IPS DF 6.9 (cell line): ENCODE measurements at places on chromosomes 1 and 21.
A peak's percentile ranks its signal among the peaks of the same experiment; 100 is the strongest.

DNA sequence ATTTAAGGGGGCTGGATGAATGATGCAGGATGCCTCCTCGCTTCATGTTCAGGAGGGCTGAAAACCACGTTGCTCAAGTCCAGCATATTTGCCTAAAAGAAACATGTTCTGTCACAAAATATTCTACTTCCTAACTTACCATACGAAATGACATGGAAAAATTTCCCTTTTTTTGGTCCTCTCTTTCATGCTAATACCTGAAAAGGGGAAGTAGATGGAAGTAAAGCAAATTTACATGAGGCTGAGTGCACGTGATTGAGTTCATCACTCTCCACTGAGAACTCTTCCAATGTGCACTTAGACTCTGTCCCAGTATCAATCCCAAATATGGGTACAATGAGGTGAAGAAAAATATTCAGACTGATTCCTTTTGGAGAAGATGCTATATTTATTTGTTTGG is 23.0 kb downstream of the XCL2 start:
- no peaks in the 10 kb centered on the region for H3K4me1 ChIP-seq
- DNase-seq, result no peak
- H3K27me3 ChIP-seq, result no peaks in the 10 kb centered on the region
- H3K4me3 ChIP-seq, result no peak overlapping the region

GRCh38 chr1:207941665-207942064 is 30.7 kb upstream of the CD34 start:
- H3K27ac ChIP-seq, result no peak overlapping the region
- no peaks in the 10 kb centered on the region for H3K4me1 ChIP-seq
- no peak for DNase-seq
- no peaks in the 10 kb centered on the region for H3K27me3 ChIP-seq
- H3K36me3 ChIP-seq, result no peaks in the 10 kb centered on the region

DNA sequence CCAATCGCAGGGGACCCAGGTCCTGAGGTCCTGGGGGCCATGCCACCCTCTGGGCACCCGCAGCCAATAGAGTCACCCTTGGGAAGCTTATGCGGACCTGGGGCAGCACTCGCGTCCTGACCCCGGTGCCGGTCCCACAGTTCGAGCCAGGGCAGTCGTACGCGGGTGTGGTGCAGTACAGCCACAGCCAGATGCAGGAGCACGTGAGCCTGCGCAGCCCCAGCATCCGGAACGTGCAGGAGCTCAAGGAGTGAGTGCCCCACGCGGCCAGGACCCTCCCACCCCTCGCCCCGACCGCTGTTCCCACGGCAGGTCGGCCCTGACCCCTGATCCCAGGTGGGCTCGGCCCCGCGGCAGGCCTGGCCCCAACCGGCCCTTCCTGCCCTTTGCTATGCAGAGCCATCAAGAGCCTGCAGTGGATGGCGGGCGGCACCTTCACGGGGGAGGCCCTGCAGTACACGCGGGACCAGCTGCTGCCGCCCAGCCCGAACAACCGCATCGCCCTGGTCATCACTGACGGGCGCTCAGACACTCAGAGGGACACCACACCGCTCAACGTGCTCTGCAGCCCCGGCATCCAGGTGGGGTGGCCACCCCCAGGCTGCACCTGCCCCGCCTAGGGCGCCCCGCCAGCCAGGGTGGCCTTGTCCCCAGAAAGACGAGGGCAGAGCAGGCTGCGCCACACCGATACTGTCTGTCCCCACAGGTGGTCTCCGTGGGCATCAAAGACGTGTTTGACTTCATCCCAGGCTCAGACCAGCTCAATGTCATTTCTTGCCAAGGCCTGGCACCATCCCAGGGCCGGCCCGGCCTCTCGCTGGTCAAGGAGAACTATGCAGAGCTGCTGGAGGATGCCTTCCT is 20.5 kb downstream of the COL6A1 start:
- H3K4me1 ChIP-seq, result no peaks in the 10 kb centered on the region; the same call in 1 of the 2 replicates
- no peaks in the 10 kb centered on the region for H3K27me3 ChIP-seq
- no peak for DNase-seq

- peaks cover 21% of the 10 kb centered on the region for H3K4me1 ChIP-seq
- H3K36me3 ChIP-seq, result no peaks in the 10 kb centered on the region
- DNase-seq, result no peak
- no peaks in the 10 kb centered on the region for H3K27me3 ChIP-seq
- no peak overlapping the region for H3K27ac ChIP-seq
Observed at GRCh38 chr1:181133441-181133951, 45.0 kb downstream of the IER5 start.

DNA sequence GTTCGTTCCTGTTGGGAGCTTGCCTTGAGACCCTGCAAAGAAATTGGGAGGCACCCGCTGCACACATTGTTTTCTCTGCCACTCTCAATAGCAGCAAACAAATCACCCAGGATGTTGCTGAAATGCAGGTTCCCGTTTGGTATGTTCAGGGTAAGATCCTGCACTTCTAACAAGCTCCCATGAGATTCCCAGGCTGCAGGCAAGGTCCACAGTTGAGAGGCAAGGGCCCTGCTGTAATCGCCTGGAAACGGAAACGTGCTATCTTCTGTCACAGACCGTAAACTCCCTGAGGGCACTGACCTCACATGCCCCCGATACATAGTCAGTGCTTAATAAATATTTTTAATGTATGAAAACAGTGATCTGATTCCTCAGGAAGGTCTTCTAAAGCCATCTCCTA is 37.8 kb downstream of the XCL1 start:
- H3K36me3 ChIP-seq, result no peaks in the 10 kb centered on the region
- H3K27ac ChIP-seq, result no peak overlapping the region
- DNase-seq, result no peak
- no peaks in the 10 kb centered on the region for H3K4me1 ChIP-seq
- H3K4me3 ChIP-seq, result no peak overlapping the region

DNA sequence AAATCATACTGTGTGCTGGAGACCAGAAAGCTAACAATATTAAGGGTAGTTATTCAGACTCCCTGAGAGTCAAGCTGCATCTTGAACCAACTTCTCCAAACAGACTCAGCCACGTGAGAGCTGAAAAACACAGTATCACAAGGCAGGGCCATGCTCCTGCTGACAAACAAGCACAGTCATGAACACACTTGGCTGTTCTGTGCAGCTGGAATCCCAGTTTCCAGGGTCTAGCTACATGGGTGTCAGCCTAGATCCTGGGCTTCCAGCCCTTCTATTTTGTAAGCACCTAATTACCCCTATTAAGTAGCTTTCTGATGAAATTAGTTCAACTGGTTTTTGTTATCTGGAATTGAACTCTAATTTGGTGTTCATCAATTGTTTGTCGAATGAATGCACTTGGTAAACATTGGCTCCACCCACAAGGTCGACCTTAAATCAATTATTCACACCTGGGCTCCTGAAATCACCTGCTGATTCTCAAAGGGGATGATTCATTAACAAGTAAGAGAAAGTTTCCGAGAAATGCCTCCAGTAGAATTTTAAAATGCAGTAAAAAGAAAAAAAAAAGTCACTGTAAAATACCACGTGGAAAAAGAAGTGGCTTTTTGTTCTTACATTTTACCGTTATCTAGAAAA is 179.3 kb downstream of the ZC3H11B start:
- H3K27ac ChIP-seq, result no peak overlapping the region
- no peak for DNase-seq
- no peak overlapping the region for H3K4me3 ChIP-seq
- H3K4me1 ChIP-seq, result 0 out of 2 replicates have a peak, but pooled peaks cover 1% of the 10 kb centered on the region
- H3K36me3 ChIP-seq, result no peaks in the 10 kb centered on the region

DNA sequence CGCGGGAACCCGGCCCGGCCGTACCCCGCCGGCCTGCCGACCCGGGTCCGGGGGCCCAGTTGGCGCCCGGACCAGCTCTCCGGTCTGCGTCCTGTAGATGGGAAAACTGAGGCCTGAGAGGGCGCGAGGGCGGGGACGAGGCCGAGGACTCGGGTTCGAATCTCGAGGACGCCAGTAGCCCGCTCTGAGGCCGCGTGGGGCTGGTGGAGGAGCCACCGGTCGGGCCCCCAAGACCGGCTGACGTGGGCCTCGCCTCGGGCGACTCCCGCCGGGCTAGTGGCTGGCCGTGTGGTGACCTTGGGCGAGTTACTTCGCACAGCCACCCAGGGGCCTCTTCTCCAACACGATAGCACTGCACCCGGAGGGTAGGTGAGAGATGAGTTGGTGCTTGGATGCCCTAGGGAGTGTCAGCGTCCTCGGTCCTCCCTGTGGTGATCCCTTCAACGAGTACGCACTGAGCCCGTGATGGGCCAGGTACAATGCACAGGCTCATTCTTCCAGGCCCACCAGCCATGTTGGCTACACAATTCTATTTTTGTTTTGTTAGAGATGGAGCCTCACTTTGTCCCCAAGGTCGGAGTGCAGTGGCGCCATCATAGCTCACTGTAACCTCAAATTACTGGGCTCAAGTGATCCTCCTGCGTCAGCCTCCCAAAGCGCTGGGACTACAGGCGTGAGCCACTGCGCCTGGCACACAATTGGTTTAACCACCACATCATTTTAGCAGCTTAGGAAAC is 404 bp upstream of the SCMH1 start:
- H3K4me1 ChIP-seq, result no peaks in the 10 kb centered on the region; the same call in 1 of the 2 replicates
- no peaks in the 10 kb centered on the region; the same call in 1 of the 2 replicates for H3K36me3 ChIP-seq
- peak overlapping the region; percentile 100; the same call in 1 of the 2 replicates for H3K4me3 ChIP-seq
- no peaks in the 10 kb centered on the region for H3K27me3 ChIP-seq
- no peak for DNase-seq

- no peak overlapping the region for H3K4me3 ChIP-seq
- H3K27me3 ChIP-seq, result no peaks in the 10 kb centered on the region
- H3K36me3 ChIP-seq, result peaks cover 35% of the 10 kb centered on the region; the same call in 1 of the 2 replicates
Observed at GRCh38 chr1:39003281-39003680, 12.2 kb downstream of the AKIRIN1 start.

- no peaks in the 10 kb centered on the region for H3K27me3 ChIP-seq
- no peaks in the 10 kb centered on the region for H3K4me1 ChIP-seq
- no peaks in the 10 kb centered on the region for H3K36me3 ChIP-seq
- no peak overlapping the region for H3K4me3 ChIP-seq
- DNase-seq, result no peak
Observed at GRCh38 chr1:107617456-107617855, 347.5 kb downstream of the VAV3 start.

DNA sequence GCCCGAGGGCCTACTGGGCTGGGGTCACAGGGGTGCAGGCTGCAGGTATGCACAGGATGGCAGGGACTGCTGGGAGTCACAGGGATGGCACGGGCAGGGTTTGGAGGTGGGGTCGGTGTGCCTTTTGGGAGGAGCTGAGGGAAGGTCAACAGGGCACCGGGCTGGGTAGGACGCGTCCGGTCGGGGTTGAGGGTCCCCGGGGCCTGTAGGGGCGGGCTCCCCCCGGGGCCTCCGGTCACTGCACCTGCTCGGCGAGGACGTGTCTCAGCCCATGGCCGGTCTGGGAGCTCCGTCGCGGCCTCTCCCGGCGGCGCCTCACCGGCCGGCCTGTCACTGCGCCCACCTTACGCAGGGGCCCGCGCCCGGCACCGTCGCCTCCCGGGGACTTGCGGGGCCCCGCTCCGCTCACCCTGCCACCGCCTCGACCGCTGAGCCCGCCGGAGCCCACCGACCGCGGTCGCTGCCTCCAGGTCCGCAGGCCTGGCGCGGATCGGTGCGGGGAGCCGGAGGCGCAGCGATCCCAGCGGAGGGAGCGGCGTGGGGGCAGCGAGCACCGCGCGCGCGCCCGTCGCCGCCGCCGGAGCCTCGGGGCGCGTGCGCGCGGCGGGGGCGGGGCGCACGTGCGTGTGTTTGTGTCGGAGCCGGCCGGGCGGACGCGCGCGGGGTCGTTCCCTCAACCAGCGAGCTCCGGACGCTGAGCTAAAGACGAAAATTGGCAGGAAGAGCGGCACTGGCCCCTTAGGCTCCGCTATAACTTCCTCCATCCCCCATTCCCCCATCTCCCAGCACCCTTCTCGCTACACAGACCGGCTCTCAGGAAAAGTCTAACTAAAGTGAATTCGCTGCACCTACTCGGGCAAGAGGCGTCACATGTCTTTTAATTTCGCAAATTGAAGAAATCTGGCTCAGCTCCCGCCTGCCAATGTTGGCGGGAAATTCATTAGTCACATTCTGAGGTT is at the start of gene AMIGO1:
AMIGO1 (minus strand) TSS at position 552 of the 959 bp plus-strand sequence. CDS start 815 bp downstream, outside the sequence.
- H3K27ac ChIP-seq, result no peak within 1 kb of the TSS
- DNase-seq, result no peak
- H3K4me1 ChIP-seq, result peaks cover 5% of the 10 kb centered on the region; the same call in 1 of the 2 replicates
- no peaks in the 10 kb centered on the region; the same call in 1 of the 2 replicates for H3K36me3 ChIP-seq
- peak within 1 kb of the TSS; percentile 98 for H3K4me3 ChIP-seq
- H3K27me3 ChIP-seq, result peaks cover 8% of the 10 kb centered on the region; the same call in 1 of the 2 replicates
